Dorsolateral prefrontal cortex (tissue), 122 donors: ENCODE measurements at places on chromosomes 2 and 18.

DNA sequence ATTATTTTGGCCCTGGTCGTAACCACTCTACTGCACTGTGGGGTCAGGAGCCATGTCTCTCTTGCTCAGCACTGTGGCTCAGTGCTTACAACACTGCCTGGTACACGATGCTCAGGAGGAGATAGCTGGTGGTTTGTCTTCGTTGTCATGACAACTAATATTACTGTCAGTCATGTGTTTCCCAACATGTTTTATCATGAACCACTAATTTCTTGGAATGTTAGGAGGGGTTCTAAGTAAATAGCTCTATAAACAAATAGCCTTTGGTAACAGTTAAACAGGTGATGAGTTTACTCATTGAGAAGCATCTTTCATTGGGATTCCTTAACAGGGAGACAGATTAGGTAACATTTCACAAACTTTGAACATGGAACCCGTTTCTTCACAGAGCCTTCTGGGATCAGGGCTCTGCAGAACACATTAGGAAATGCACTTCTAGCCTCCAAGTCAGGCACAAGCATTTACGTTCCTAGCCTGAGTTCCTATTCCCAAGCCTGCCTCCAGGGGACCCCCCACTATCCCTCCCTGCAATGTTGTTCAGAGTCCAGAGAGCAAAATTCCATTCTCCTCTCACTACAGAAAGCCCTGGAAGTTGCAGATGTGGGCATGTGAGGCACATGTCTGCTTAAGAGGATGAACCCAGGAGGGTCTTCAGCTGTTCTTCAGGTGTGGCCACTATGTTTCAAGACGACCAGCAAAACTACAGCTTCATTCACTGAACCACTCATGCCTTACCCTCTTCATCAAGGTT lies 6.4 kb upstream of the RBM44 start:
- no peak for DNase-seq

DNA sequence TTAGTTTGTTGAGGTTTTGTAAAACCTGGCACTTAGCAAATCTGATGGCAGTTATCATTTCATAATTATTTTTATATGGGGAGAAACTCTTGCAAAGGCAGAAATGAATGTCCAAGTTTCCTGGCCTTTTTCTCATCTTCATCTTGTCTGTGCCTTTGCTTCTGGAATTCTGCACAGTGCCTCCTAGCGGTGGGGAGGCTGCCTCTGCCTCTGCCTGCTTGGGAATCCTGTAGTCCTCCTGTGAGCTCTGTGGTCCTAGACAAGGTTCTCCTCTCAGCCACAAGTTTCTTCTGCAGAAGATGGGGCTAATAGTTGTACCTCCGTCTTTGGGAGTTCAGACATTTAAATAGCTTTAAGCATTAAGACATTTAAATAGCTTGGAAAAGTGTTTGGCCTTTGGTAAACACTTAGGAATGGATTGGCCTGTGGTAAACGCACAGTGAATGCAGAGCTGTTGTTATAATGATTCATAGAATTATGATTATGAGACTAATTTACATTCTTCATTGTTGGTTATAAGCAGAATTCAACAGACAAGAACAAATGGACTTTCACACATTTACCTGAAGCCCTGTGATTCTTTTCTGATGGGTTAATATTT lies 101.2 kb downstream of the ZNF236 start:
- DNase-seq, result no peak

GRCh38 chr2:102000813-102001766 lies 9.3 kb downstream of the IL1R2 start:
- no peak for DNase-seq

DNA sequence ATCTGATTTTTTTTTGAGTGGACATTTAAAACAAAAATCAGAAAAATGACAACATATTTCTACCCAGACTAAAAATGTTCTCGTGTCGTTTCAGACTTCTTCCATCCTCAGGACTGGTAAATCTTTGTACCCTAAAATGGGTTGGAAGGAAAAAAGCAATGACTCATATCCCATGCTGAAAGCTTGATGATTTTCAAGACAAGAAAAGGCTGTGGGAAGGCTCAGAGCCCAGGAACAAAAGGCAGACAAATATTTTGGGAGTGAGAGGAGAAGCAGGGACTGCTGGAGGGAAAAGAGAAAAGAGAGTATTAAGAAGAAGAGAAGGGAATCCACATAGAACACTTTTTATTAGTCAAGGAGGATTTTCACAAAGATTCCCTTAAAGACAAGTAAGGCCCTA lies 77.1 kb upstream of the CTAGE1 start:
- DNase-seq, result no peak

DNA sequence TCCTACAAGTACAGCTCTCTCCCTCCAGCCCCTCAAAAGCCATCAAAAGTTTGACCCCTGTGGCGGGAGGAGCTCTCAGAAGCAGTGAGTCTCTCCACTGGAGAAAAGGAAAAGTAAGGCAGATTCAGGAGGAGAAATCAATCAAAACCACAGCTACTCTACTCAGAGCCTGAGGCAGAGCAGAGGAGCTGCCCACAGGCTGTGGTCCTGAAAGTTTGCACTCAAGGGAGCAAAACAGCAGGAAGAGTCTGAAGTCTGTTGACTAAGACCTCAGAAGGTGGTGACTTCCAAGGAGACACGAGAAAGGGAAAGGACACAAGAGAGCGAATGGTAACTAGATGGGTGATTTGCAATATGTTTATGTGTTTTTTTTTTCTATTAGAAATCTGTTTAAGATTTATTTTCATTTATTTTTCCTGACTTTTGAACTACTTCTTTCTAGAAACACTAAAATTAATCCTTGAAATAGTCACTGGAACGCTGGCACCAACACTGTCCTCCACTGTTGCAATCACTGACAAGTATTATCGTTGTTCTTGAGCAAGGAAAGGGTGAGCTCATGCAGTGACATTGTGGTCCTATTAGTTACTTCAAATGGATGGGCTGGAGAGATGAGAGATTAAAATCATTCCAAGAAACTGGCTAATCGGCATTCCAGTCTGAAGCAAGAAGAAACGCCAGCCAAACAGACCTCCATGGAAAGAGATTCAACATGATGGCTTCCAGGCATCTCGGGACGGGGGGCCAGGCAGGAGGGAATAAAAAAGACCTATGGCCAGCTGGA lies 35.8 kb downstream of the PID1 start:
- DNase-seq, result no peak

- DNase-seq, result no peak
These were observed 106.2 kb downstream of the CYRIA start for GRCh38 chr2:16559278-16560067.

- no peak for DNase-seq
These were observed 272.9 kb downstream of the TGIF1 start for GRCh38 chr18:3722649-3723433.

- DNase-seq, result no peak
These were observed 639.7 kb downstream of the NR4A2 start for GRCh38 chr2:155692856-155693255.

GRCh38 chr2:200733713-200734198 lies 78.0 kb upstream of the BZW1 start:
- DNase-seq, result no peak

DNA sequence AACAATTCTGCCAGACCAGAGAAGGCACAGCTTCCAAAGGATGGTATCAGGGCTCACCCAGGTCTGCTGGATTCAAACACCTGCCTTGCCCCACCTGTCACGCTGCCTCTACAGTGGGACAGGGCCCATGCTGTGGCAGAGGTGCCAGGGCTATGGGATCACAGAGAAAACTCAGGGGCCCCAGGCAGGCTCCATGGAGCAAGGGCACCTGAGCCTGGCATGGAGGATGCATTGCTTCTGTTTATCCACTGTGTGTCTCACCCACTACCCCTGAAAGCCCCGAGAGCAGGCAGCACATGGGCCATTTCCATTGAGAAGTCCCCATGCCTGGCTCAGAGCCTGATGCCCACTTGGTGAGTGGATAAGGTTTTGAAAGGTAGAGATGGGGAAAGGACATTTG lies 76.0 kb downstream of the TNS1 start:
- no peak for DNase-seq

GRCh38 chr2:239684996-239685395 lies 284.2 kb upstream of the HDAC4 start:
- no peak for DNase-seq

DNA sequence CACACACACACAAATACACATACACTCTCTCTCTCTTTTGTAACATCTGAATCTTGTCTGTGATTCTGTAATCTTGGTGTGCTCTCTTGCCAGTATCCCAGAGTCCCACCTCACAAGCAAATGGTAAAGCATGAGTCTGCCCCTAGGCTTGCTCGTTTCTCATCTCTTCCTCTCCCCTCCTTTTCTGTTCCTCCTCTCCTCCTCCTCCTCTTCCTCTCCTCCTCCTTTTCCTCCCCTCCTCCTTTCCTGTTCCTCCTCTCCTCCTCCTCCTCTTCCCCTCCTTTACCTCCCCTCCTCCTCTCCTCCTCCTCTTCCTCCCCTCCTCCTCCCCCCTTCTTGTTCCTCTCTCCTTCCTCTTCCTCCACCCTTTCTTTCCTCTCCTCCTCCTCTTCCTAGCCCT lies 59.0 kb downstream of the TNFRSF11A start:
- no peak for DNase-seq

DNA sequence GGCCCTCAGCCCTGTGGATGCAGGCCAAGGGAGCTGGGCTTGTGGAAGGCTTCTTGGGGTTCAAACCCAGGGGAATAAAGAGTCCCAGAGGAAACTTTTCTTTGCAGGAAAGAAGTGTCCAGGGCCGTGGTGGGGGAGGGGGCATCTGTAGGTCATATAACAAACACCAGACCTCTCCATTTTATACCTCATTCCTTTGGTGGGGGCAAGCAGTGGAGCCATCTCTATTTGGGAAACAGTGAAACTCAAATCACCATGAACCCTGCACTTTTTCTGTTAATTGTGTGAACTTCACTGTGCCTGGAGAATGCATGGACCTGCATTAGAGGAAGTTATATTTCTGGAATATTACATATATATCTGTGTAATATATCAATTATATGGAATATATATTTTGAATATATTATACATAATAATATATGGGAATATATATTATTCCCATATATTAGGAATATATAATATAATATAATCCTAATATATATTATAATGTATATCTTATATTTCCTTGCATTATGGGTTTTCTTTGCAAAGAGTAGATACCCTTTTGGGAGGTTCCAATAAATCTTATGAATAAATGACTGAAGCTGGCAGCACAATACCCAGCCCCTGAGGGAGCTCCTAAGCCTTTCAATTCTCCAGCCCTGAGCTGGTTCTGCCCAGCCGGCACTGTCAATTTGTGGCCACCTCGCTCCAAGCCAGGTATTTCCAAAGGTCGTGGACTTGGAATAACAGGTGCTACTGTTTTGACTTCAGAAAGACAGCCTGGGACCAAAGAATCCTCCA lies 97.7 kb upstream of the PKDCC start:
- no peak for DNase-seq

DNA sequence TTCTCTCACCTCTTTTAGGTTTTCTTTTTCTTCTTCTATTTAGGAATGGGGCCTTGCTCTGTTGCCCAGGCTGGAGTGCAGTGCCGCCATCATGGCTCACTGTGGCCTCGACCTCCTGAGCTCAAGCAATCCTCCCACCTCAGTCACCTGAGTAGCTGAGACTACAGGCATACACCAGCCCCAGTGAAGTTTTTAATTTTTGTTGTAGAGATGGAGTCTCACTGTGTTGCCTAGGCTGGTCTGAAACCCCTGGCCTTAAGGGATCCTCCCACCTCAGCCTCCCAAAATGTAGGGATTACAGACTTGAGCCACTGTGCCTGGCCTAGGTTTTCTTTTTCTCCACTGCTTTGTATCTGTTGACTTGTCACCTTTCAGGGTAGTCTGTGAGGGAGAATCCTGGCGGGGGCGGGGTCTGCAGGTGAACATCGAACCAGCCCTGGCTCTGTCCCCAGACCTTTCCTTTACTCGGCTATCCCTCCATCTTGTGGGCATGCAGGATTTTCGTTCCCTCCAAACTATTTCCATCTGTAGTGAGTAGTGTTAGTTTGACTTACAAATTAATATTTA lies 21.7 kb downstream of the NCK2 start:
- no peak for DNase-seq

GRCh38 chr18:57975805-57976204 lies 68.2 kb upstream of the NEDD4L start:
- DNase-seq, result no peak

DNA sequence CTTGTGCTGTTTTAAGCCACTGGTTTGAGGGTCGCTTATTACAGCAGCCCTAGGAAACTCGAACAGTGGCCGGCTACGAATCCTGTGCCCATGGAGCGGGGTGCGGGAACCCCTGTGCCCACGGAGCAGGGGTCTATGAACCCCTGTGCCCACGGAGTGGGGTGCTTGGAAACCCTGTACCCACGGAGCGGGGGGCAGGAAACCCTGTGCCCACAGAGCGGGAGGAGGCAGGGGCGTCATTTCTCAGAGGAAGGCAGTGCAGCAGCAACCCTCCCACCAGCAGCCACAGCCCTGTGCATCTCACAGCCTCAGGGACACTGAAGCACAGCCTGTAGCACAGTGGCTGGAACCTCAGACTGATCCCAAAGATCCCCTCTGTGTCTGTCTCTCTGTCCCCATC lies 34.2 kb upstream of the GPC1 start:
- no peak for DNase-seq

DNA sequence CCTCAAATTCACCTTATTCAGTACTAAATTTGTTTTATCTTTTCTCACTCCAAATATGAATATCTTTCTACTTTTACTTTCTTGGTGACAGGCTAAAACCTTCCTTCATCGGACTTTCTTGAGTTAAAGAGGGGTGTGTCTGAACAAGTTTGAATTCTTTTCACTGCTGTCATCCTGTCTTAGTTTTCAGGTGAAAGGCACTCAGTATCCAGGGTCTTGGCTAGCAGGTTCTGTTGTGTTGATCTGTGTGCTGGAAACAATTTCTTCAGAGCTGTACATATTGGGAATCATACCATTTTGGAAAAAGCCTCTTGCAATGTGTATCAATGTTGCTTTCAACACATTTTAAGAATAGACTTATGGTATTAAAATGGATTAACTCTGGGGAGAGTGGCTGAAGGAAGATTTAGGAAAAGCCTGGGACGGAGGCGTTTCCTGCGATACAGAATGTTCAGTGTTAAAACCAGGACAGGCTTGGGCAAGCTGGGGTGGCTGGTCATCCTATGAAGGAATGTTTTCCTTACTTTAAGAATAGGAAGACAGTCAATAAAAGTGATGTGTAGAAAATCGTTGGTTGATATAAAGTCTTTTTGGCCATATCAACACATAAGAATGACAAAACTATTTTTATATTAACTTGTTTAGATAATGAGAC lies 350.7 kb upstream of the SPRED2 start:
- DNase-seq, result no peak

DNA sequence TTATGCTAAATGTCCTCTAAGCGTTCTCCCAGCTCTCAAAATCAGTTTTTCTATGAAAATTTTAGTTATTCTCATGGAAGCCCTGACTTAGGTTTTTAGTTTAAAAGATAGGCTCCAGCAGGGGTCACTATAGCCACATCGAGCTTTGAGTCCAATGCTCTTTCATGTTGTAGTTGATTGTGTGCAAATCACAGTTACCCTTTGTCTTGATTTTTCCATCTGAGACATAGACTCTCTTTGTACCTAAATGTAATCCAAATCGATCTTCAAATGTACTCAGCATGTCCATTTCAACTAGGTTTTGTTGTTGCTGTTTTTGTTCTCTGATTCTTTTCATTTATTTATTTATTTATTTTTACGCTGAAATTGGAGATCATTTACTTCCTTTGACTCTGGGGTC lies 26.4 kb upstream of the MSTN start:
- DNase-seq, result no peak
